ENCODE measurements at places on chromosomes 1 and 21.

DNA sequence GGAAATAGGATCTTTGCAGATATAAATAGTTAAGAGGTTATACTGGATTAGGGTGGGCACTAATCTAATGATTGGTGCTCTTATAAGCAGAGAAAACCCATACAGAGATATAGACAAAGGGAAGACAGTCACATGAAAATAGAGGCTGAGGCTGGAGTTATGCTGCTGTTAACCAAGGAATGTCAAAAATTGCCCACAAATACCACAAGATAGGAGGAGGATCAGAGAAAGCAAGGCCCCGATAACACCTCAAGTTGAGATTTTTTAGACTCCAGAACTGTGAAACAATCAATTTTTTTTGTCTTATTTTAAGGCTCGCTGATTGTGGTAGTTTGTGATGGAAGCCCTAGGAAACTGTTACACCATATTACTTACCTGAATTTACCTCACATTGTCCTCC, 513.2 kb downstream of the COL11A1 start:
- DNase-seq, result no peak

GRCh38 chr1:176444286-176444685, 18.7 kb upstream of the PAPPA2 start:
- DNase-seq, result no peak

- DNase-seq, result no peak
Measured at GRCh38 chr1:186999506-186999905, 170.8 kb downstream of the PLA2G4A start.

DNA sequence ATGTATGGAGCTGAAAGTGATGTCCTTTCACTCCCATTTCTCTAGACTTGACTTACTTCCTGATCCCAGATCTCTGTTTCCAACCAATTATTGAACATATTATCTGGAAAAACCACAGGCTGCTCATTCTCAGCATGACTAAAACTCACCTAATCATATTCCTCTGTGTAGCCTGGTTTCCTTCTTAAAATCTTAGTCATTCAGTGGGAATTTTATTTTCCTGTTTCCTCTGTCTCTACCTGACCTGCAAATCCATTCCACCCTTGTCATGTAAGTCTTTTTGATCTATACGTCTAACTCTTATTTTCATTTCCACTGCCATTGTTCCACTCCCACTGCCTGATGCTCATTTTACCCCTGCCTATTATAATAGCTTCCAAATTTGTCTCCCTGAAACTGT, 67.9 kb upstream of the APOBEC4 start:
- no peak for DNase-seq

- no peak for DNase-seq
Measured at GRCh38 chr1:52926864-52927211, 238 bp upstream of the SCP2 start.

GRCh38 chr1:230548997-230549396, 93.3 kb upstream of the COG2 start:
- no peak for DNase-seq

DNA sequence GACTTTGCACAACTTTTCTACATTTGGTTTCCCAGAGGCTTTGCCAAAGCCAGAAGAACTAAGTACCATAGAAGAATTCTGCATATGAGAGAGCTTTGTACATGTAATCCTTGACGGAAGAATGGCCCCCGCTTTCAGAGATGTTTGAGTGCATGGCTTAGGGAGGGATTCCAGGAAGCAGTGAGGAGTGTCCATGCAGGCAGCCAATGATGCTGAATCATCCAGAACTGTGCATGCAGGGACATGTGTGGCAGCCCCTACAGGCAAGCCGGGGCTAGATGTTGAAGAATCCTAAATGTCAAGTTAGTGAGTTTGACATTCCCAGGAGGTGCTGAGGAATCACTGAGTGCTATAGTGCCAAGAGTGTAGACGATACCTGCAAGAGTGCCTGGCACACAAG, 9.9 kb upstream of the HAO2 start:
- no peak for DNase-seq

DNA sequence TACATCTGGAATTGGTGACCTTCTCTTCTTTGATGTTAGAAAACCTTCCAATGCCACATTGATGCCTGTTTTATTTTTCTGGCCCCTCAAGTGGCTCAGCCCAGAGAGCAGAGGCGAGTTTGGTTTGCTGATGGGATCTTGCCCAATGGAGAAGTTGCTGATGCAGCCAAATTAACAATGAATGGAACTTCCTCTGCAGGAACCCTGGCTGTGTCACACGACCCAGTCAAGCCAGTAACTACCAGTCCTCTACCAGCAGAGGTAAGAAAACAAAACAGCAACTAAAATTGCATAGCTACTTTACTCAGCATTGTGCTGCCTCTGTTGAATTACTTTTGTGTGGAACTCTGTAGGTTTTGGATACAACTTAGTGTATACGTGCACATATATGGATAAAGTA, 97.6 kb downstream of the CC2D1B start:
- DNase-seq, result peak; percentile 22

GRCh38 chr1:19811206-19811851, 3.8 kb downstream of the RNF186 start:
- DNase-seq, result no peak

DNA sequence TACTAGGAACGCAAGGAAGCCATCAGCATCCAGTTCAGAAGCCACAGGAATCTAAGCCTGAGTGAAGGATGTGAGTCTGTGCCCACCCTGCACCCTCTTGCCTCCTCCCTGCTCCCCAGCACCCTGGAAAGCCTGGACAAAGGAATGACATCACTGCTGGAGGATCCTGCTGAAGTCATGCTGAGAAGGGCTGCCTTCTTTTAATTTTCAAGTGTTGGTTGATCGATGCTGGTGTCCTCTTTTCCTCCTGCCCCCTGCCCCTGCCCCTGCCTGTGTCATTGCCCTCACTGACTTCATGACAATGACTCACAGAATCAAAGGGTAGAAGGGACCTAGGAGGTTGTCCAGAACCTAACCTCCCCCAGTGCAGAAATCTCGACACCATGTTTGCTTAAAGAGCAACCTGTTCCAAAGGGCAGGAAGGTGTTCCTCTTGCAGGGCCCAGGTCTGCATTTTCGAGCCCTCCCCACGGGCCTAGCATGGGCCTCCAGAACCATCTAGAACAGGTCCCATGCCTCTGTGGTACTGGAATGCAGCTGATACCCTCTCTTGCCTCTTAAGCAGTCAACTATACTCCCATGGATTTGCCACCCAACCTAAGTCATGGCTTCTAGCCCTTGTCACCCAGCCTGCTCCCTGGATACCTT, 9.6 kb downstream of the DHRS3 start:
- no peak for DNase-seq

GRCh38 chr1:208409176-208409575, 165.0 kb upstream of the PLXNA2 start:
- DNase-seq, result no peak

GRCh38 chr21:32278103-32278502, 746 bp downstream of the MIS18A start:
- DNase-seq, result no peak

DNA sequence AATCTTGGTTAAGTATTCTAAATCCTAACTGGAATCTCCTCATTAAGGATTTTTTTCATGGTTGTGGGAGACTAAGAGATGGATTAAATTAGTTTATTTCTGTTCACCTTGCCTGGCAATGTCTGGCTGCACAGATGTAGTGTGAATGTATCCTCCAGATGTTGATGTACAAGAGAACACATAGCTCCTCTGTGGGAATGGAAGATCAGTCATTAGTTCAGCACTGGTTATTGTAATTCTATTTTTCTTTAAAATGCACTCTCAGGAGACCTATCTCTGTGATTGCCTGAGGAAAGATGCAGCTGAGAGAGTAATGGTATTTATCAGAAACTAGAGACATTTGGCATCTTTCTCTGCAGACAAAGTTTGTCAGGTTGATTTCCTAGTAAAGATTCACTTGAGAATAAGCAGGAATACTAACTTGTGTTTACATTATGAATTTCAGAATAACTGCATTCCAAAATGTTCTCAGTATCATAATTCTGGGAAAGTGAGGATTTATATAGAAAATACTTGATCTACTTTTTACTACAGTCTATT, 178.6 kb downstream of the GIPC2 start:
- DNase-seq, result no peak

DNA sequence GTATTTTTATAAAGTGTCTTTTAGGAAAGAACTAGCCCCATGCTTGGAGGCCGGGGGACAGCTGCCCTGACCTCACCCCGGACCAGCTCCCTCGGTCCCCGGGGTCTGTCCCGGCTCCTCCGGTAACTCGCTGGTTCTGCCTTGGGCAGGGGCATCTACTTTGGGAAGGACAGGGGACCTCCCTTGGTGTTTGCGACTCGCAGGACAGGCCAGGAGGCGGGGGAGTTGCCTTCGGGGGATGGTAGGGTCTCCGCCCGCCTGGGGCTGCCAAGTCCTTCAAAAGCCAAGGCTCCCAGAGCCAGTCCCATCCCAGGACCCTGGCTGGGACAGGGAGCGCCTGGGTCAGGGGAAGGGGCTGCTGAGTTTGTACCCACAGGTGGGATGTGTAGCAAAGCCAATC, 157.9 kb downstream of the PEX14 start:
- no peak for DNase-seq

DNA sequence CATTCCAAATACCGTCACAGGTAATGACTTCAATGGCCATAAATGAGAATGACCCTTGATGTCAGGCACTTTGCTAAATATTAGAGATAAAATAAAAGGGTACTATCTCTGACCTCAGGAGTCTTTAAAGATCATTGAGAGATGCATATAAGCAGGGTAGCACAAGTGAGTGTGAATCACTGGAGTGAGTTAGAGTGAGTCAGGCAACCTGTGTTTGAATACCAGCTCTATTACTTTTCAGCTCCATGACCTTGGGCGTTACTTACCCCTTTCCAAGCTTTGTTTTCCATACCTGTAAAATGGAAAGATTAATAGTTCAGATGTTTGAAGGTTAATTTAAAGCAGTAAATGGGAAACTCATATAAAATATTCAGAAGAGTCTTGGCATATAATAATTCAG, 1058.0 kb upstream of the ADGRL4 start:
- no peak for DNase-seq

GRCh38 chr1:183559061-183559460, 31.2 kb downstream of the NCF2 start:
- DNase-seq, result no peak

DNA sequence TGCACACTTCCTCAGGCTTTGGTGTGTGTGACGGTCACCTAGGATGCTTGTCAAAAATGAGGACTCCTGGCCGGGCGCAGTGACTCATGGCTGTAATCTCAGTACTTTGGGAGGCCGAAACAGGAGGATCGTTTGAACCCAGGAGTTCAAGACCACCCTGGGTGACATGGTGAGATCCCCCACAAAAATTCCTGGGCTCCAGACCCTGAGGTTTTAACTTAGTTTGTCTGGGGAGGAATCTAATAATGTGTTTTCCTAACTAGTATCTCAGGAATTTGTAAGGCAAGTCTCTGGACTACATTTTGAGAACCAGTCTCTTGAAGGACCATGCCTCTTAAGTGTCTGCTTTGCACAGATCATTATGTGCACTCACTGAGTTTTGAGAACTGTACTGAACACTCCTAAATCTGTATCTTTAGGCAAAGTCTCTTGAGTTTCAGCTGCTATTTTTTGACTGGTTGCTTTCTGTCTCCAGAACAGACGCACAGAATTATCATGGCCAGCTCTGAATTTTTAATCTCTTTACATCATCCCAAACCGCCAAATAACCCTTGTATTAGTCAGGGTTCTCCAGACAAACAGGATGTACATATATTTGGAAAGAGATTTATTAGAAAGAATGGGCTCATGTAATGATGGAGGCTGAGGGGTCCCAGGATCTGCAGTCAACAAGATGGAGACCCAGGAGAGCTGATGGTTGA, 45.5 kb upstream of the VANGL1 start:
- no peak for DNase-seq

- no peak for DNase-seq
Measured at GRCh38 chr1:229224308-229224707, 46.6 kb upstream of the RAB4A start.

GRCh38 chr1:44405031-44405797, at the start of gene RNF220:
Gene RNF220 (plus strand): TSS chr1:44405255.
- peak; percentile 26 for DNase-seq

DNA sequence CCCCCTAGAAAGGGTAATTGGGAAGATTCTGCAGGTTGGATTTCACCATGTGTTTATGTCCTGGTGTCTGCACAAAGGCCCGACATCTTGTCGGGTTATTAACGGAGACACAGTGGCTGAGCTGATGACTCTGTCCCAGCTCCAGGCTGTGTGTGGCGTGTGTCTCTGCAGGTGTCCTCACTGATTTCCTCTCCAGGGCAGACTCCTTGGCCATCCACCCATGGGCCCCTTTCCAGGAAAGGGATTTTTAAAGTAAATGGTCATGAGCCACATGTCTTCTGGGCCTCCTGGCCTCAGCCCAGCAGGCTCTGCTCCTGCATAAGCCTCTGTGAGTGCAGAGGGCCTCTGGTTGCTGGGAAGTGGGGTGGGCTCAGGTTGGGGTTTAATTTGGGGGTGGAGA, 418.7 kb upstream of the VAMP3 start:
- no peak for DNase-seq

GRCh38 chr1:183520379-183520778, 48.1 kb downstream of the SMG7 start:
- peak; percentile 0 for DNase-seq

DNA sequence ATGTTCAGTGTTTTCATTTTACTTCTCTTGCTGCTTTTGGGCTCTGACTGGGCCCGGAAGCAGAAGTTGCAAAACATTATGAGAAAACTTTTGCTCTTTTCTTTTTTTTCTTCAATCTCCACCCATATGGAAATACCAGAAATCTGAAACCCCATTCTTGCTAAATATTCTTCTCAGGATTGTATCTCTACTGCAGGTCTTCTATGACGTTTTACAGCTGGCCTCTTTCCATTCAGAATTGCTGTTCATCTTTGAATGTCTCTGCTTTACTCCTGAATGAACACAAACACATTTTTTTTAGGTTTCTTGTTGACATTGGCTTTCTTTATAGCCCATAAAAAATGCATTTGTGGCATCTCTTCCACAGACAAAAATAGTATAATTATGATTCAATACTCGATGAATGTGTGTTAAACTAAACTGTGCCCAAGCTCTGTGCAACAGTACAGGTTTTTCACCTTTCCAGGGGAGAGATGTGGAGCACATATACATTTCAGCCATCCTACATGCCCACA, 18.8 kb downstream of the PTPRC start:
- no peak for DNase-seq

DNA sequence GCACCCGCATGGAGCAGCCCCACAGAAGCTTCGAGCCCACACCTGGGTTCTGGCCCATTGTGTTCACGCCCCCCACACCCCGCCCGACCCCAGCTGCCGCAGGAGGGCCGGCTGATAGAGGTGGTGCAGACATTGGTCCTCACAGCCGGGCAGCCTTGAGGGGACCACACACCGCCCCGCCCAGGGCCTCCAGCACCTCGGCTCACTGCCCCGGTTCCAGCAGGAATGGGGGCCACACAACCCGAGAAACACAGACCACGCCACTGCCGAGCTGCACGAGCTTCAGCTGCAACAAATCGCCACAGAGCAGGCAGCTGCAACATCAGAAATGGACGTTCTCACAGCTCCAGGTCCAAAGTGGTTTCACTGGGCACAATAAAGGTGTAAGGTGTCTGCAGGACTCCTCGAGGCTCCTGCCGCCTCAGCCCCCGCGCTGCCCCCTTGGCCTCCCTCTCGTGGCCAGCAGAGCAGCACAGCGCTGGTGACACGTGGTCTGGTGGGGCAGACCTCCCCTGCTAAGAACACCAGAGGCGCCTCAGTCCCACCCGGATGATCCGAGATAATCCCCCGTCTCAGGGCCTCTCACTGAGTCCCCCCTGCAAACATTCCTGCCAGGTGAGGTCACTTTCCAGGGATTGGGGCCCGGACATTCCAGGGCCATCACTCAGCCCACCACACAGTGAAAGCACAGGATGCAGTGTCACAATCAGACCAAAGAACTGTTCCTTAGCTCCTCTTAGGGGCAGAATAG, 62.3 kb upstream of the ADARB1 start:
- peak; percentile 68 for DNase-seq
